Lower leg skin (tissue), 4 donors: ENCODE measurements at places on chromosomes 1 and 21. TPM values are rescaled to one million over a fixed set of nuclear protein-coding genes. Genes with fewer than 3 reads are reported as not detected.

The IVL gene
- total RNA-seq: 250 TPM

- DNase-seq: no peak
These were observed 7.1 kb downstream of the BLACAT1 start for GRCh38 chr1:205448540-205449253.

GRCh38 chr1:77975386-77975785 is 3.5 kb downstream of the FUBP1 start:
- no peak for DNase-seq

The EMC1 gene
- total RNA-seq: 31.8 TPM

DNA sequence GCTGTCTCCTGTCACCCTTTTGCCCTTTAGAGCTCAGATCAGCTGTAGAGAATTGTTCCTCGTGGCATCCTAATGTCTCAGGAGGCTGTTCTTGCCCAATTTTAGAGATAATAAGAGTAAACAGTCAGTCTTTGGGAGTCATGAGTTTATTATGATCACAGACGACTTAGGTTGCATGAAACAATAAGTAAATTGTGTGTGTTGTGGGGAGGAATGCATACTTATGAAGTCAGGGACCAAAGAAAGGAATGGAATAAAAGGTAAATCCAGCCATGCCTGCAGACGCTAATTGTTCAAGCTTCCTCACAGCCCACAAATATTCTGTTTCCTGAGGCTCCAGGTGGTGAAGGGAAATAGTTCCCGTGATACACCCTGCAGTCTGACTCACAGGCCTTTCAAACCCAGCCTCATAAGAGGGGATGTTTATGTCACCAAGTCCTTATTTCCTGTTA is 897 bp downstream of the EPHX4 start:
- DNase-seq: no peak

GRCh38 chr1:108646648-108647269 is 14.1 kb downstream of the HENMT1 start:
- DNase-seq: peak; percentile 93

DNA sequence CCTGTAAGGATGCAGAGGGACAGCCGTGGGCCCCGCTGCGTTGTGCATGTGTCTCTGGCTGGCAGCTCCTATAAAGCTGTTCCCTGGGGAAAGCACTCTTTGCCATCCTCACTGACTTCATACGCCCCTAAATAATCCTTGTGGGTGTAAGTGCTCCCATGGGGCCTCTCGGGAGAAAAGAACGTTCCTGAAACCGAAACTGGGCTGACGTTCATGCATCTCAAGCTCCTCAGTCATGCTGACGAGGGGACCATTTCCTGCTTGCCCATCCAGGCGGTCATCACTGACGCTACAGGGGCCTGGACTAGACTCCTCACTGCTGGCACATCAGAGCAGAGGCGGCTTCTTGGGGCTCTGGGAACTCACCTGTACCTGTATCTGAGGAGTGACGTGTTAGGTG is 73.1 kb upstream of the USP24 start:
- DNase-seq: peak; percentile 20

GRCh38 chr1:222521299-222522104 is 26.4 kb downstream of the HHIPL2 start:
- no peak for DNase-seq

DNA sequence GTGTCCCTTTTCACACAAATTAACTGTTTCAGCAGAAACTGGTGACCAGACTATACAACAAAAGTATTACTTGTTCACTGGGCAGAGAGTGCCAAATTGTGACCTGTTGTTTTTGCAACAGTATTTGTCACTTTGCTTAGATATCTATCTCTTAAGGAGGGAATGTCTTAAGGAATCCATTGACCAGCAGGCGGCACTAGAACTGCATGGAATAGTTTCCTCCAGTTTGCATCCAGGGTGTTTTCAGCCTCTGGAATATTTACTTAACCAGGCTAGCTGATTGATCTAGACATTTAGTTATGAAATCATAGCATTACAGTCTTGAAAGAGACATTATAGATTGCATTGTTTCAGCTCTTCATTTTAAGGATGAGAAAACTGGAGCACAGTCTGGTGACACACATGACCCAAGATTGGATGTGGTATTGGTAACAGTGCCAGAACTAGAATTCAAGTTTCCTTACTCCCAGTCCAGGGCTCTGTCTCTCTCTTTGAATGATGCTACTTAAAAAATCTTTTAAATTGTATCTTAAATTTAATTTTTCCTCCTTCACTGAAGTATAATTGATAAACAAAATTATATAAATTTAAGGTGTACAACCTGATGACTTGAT is 16.9 kb downstream of the RPTN start:
- peak; percentile 87 for DNase-seq

The CHD1L gene
- total RNA-seq: 20.6 TPM

The CHRM3 gene
- total RNA-seq: 8.4 TPM
